ENCODE measurements at places on chromosomes 5 and 9. TPM values are rescaled to one million over a fixed set of nuclear protein-coding genes. Genes with fewer than 3 reads are reported as not detected.

AHRR gene
- total RNA-seq = 2.1 TPM

- no peaks in the 10 kb centered on the region for H3K36me3 ChIP-seq
- peak; percentile 5 for DNase-seq
- H3K4me1 ChIP-seq = no peaks in the 10 kb centered on the region
- H3K4me3 ChIP-seq = no peak overlapping the region
- no peaks in the 10 kb centered on the region for H3K27me3 ChIP-seq
Measured at GRCh38 chr5:64417390-64417789, 88.4 kb upstream of the RGS7BP start.

- H3K27ac ChIP-seq = no peak overlapping the region
- no peak overlapping the region for H3K4me3 ChIP-seq
- no peaks in the 10 kb centered on the region for H3K36me3 ChIP-seq
- H3K4me1 ChIP-seq = peaks cover 4% of the 10 kb centered on the region
- peak; percentile 4 for DNase-seq
Measured at GRCh38 chr9:89080193-89080592, 88.9 kb downstream of the S1PR3 start.

DNA sequence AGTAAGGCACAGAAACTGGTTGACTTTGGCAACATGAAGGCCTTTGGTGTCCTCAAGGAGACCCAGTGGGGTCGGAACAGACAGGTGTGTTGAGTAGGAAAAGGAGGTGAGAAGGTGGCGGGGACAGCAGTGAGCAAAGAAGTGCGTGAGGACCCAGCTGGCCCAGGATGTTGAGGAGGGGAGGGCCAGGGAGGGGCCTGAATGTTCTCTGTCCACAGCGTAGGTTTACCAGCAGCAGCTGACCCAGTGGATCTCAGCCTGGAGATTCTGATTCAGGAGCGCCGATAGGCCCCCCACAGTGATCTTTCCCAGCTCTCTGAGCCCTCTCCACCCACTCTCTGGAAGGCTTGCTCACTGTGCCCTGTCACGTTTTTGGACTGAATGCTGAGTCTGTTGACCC is 88.5 kb downstream of the DAB2IP start:
- H3K4me3 ChIP-seq = no peak overlapping the region
- peak overlapping the region; percentile 91 for H3K27ac ChIP-seq
- H3K4me1 ChIP-seq = peaks cover 56% of the 10 kb centered on the region
- H3K27me3 ChIP-seq = no peaks in the 10 kb centered on the region

LCN9 gene
- total RNA-seq = not detected

WHRN gene
- total RNA-seq = 9.4 TPM

HDHD3 gene
- total RNA-seq = 45.2 TPM

DNA sequence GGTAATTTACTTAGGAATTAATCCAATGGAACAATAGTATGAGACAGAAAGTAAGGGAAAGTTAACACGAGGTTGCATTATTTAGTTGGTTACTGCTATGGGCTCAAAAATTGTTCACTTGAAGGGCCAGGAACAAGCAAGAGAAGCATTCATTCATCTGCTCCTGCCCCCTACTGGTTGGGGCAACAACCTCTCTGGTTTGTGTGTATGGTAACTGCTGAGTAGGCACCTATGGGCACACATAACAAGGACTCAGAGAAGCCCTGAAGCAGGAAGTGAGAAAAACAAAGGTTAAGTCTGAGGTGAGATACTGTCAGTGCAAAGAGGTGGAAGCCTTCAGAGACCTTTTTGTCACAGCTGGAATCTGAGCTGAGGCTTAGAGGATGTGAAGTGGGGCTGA is 34.4 kb upstream of the RANBP6 start:
- H3K4me1 ChIP-seq = no peaks in the 10 kb centered on the region
- no peaks in the 10 kb centered on the region for H3K36me3 ChIP-seq
- H3K27me3 ChIP-seq = no peaks in the 10 kb centered on the region

IFNA21 gene
- not detected for total RNA-seq

WNT8A gene
- total RNA-seq = not detected

- no peaks in the 10 kb centered on the region for H3K27me3 ChIP-seq
- H3K36me3 ChIP-seq = no peaks in the 10 kb centered on the region
- H3K27ac ChIP-seq = no peak overlapping the region
Measured at GRCh38 chr9:22136461-22137096, 127.5 kb upstream of the CDKN2B start.

GRCh38 chr9:38432922-38433510 is 8.8 kb upstream of the IGFBPL1 start:
- no peak overlapping the region for H3K4me3 ChIP-seq
- H3K27ac ChIP-seq = no peak overlapping the region
- DNase-seq = no peak
- H3K4me1 ChIP-seq = peaks cover 12% of the 10 kb centered on the region

PAEP gene
- total RNA-seq = not detected

GRCh38 chr5:111231119-111231518 is 6.9 kb downstream of the CAMK4 start:
- no peak overlapping the region for H3K4me3 ChIP-seq
- H3K27me3 ChIP-seq = no peaks in the 10 kb centered on the region
- no peak for DNase-seq
- H3K36me3 ChIP-seq = no peaks in the 10 kb centered on the region
- H3K4me1 ChIP-seq = no peaks in the 10 kb centered on the region

LCN12 gene
- total RNA-seq = 39.7 TPM

ASS1 gene
- 199 TPM for total RNA-seq

GRCh38 chr9:134024828-134025605 is at the start of gene BRD3OS:
Gene BRD3OS, plus strand, starts transcription at chr9:134025481. Its CDS starts 1,267 bp downstream, at chr9:134026748.
- peak; percentile 97 for DNase-seq
- H3K4me1 ChIP-seq = peaks cover 10% of the 10 kb centered on the region
- no peak within 1 kb of the TSS for H3K27ac ChIP-seq
- no peaks in the 10 kb centered on the region for H3K27me3 ChIP-seq
- H3K36me3 ChIP-seq = no peaks in the 10 kb centered on the region

DNA sequence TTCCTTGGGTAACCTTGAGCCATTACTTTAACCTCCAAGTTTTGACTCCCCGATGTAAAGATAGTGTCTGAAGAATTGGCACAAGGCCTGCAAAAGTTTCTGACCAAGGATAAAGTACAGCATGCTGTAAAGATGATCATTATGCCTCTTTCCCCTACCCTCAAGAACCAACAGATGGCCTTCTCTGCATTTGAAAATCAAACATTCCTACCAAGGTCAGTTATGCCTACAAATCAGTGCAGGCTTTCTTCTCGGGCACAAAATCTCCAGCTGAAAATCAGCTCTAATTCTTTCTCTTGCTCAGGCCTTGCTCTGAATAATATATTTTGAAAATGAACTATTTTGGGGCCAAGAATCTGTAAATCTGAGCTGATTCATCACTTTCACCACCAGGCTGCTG is 59.7 kb downstream of the PPP2R2B start:
- H3K27me3 ChIP-seq = no peaks in the 10 kb centered on the region
- no peak overlapping the region for H3K27ac ChIP-seq

GRXCR2 gene
- 0.13 TPM for total RNA-seq

GRCh38 chr9:133870598-133871595 is 121.2 kb downstream of the VAV2 start:
- DNase-seq = no peak
- no peaks in the 10 kb centered on the region for H3K27me3 ChIP-seq
- no peak overlapping the region for H3K4me3 ChIP-seq
- H3K27ac ChIP-seq = no peak overlapping the region
- H3K4me1 ChIP-seq = no peaks in the 10 kb centered on the region
- H3K36me3 ChIP-seq = no peaks in the 10 kb centered on the region

DNA sequence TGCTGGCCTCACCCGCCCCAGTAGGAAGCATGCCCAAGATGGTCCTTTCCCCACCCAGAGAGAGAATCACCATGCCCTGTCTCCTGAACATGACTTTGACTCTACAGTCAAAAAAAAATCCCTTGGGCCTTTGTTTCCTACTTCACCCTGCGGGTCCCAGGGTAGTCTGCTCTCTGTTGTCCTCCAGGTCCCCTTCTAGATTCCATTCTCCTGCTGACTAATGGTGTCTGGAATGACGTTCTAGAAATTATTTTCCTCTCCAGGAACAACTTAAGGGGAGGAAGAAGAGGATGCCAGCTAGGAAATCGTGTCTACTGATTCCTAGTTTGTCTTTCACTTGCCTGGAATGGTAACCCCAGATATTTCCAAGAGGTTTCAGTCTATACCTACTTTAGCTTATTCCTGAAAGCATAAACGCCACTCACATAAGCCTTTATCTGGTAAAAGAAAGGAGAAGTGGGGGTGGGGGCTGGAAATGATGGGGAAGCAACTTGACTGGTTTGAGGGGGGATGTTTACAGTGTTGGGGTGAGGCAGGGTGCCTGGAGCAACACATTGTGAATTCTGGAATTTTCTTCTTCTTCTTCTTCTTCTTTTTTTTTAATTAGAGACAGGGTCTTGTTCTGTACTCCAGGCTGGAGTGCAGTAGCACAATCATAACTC is 93.9 kb downstream of the SNX18 start:
- H3K36me3 ChIP-seq = no peaks in the 10 kb centered on the region
- no peak for DNase-seq
- H3K4me1 ChIP-seq = peaks cover 10% of the 10 kb centered on the region
- no peak overlapping the region for H3K27ac ChIP-seq

DNA sequence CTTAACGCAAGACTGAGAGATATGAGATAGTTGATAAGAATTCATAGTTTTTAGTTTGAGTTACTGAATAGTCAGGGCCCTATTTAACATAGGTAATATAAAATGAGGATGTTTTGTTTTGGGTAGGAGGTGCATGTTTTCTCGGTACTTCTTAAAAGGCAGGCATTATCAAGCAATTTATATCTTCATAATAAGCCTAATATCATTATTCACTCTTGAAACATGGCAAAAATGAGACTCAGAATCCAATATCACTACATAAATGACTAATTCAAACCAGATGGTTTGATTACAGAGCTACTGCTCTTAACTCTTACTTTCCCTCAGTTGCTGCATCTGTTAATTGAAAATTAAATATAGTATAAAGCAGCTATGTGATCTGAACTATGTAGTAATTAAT is 2038.7 kb downstream of the EFNA5 start:
- H3K36me3 ChIP-seq = no peaks in the 10 kb centered on the region
- no peak for DNase-seq
- H3K27me3 ChIP-seq = no peaks in the 10 kb centered on the region
- H3K4me3 ChIP-seq = no peak overlapping the region
- no peak overlapping the region for H3K27ac ChIP-seq
- H3K4me1 ChIP-seq = no peaks in the 10 kb centered on the region

RBM18 gene
- 12.4 TPM for total RNA-seq

- no peaks in the 10 kb centered on the region for H3K27me3 ChIP-seq
- no peaks in the 10 kb centered on the region for H3K36me3 ChIP-seq
- no peak overlapping the region for H3K27ac ChIP-seq
- H3K4me3 ChIP-seq = no peak overlapping the region
- DNase-seq = no peak
- no peaks in the 10 kb centered on the region for H3K4me1 ChIP-seq
Measured at GRCh38 chr5:81115261-81115660, 117.9 kb upstream of the CKMT2 start.

C9orf85 gene
- 11.7 TPM for total RNA-seq

PFN3 gene
- not detected for total RNA-seq

LMBRD2 gene
- total RNA-seq = 18.1 TPM

DNA sequence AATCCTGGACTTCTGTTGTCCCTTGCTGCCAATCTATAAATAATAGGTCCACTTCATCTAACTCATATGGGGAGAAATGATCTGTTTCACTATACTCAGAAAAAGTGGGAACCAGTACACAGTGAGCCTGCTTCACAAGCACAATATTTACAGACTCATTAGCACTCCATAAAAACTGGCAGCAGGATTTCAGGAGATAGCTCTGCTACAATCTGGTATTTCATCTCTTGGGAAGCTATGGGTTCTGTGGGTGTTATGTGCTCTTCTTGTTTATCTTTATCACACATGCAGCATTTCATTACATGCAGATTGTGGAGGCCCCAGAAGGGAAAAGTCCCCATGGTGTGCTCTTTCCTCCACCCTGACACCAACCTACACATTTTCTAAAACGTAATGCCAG is 33.2 kb downstream of the UGT3A2 start:
- H3K27ac ChIP-seq = no peak overlapping the region
- H3K4me1 ChIP-seq = no peaks in the 10 kb centered on the region
- no peak for DNase-seq
- H3K36me3 ChIP-seq = no peaks in the 10 kb centered on the region
- H3K27me3 ChIP-seq = no peaks in the 10 kb centered on the region

DNA sequence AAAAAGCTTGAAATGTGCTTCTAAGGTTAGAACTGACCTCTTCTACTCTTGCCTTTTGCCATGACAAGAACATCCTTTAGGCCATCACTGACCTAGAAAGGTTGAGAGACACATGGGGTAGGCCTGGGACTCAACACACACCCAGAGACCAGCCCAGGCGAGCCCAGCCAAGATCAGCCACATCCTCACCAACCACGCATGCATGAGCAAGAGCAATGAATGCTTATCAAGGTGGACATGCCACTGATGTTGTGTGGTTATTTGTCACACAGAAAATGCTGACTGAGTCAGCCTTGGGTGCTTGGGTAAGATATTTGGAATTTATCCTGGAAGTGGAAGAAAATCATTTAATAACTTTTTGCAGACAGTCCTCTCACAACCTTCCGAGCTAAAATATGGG is 39.4 kb downstream of the SMIM23 start:
- H3K27me3 ChIP-seq = no peaks in the 10 kb centered on the region
- H3K4me3 ChIP-seq = no peak overlapping the region
- no peak overlapping the region for H3K27ac ChIP-seq
- H3K4me1 ChIP-seq = no peaks in the 10 kb centered on the region
- no peak for DNase-seq

PCDHGB5 gene
- total RNA-seq = 21.2 TPM

MLANA gene
- total RNA-seq = not detected

BARHL1 gene
- total RNA-seq = not detected

DNA sequence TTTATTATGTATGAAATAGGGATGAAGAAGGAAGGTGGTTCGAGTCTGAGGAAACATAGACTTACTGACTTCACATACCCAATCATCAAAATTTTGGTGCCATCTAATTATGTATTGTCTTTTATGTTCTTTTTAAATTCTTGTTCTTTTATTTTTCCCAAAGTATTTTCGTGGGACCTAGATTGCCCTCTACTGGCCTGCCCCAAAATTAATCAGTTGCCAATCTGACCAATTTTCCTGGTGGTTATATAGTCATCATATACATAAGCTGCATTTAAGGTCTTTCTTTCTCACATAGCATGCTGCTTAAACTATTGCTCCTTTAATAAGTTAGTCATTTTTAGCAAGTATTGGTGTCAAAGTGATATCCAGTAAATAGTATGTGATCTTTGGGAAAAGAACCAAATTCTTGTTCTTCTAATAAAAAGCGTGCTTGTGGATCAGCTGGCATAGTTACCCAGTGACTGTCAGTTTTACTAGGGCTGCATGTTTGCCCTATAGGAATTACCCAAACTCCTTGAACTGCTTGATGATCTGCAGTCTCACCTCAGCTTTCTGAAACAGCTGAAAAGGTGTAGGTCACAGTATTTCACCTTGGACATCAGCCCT is 223.5 kb downstream of the SH3GL2 start:
- H3K4me3 ChIP-seq = no peak overlapping the region
- H3K27ac ChIP-seq = no peak overlapping the region
- no peaks in the 10 kb centered on the region for H3K4me1 ChIP-seq
- H3K27me3 ChIP-seq = no peaks in the 10 kb centered on the region
- no peaks in the 10 kb centered on the region for H3K36me3 ChIP-seq
- DNase-seq = no peak
